GM12878 (cell line): ENCODE measurements at places on chromosomes 1 and 21. TPM values are rescaled to one million over a fixed set of nuclear protein-coding genes. Genes with fewer than 3 reads are reported as not detected.
A peak's percentile ranks its signal among the peaks of the same experiment; 100 is the strongest.

DNA sequence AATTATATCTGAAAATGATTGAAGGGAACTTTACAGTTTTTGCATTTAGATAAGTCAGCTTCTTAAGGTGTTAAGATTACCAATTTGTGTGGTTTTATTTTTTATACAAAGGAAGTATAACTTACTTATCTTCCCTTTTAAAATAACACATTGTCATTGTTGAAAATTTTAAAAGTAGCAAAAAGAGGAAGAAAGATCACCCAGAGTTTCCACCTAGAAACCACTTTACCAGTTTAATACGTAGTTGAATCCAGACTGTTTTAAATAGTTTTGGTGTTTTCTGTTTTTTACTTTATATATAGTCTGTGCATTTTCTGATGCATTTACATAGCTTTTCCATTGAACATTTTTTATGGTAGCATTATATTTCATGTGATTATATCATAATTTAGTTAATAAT, 6.1 kb downstream of the CCDC18 start:
- DNase-seq, result no peak

GRCh38 chr1:172781513-172782140, 122.7 kb downstream of the FASLG start:
- DNase-seq, result peak; percentile 40

GRCh38 chr1:186793582-186793927, 35.2 kb upstream of the PLA2G4A start:
- no peak for DNase-seq

GRCh38 chr1:14954210-14954609, 199.3 kb upstream of the TMEM51 start:
- DNase-seq, result no peak

GRCh38 chr1:200668514-200669313, 993 bp downstream of the DDX59 start:
- DNase-seq, result no peak

GRCh38 chr1:10841118-10841517, 44.7 kb upstream of the CASZ1 start:
- no peak for DNase-seq

GRCh38 chr1:100661176-100661575, 58.4 kb upstream of the VCAM1 start:
- no peak for DNase-seq

FCMR gene
- 97.9 and 107 TPM in 2 replicates for polyA plus RNA-seq

GJB3 gene
- polyA plus RNA-seq, result not detected in 2 replicates

HTR1D gene
- not detected in 2 replicates for polyA plus RNA-seq

CCT3 gene
- 496 and 533 TPM in 2 replicates for polyA plus RNA-seq
